Activated CD8-positive, alpha-beta memory T cell treated with anti-CD3 and anti-CD28 coated beads, Interleukin-2, amount 10 ng/mL, durations not matched to agents 7 days and 5 days (primary cell): ENCODE measurements at places on chromosomes 7 and 10. TPM values are rescaled to one million over a fixed set of nuclear protein-coding genes. Genes with fewer than 3 reads are reported as not detected.

- no peak for DNase-seq
- peaks cover 27% of the 10 kb centered on the region for H3K4me1 ChIP-seq
- H3K4me3 ChIP-seq = no peak overlapping the region
- no peaks in the 10 kb centered on the region for H3K27me3 ChIP-seq
- no peak overlapping the region for H3K27ac ChIP-seq
These were observed 19.2 kb downstream of the ZNF107 start for GRCh38 chr7:64685091-64685490.

DNA sequence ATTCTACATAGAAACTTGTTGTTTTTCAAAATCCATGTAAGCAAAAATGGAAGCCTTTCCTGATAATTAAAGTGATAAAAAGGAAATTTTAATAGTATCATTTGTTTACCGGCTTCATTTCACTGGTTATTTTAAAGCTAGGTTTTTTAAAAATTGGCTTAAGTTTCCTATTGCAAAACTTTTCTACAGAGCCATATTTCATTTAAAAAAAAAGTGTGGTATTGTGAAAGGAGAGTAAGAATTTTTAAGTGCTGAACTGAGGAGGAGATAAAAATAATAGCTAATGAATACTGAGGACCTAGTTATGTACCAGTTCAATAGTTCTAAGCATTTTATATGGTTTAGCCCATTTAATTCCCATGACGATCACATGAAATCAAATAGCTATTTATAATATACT lies 172.2 kb upstream of the COL1A2 start:
- H3K4me1 ChIP-seq = no peaks in the 10 kb centered on the region
- H3K27me3 ChIP-seq = no peaks in the 10 kb centered on the region
- no peak overlapping the region for H3K27ac ChIP-seq
- no peak overlapping the region for H3K4me3 ChIP-seq
- DNase-seq = no peak
- no peaks in the 10 kb centered on the region for H3K36me3 ChIP-seq

DNA sequence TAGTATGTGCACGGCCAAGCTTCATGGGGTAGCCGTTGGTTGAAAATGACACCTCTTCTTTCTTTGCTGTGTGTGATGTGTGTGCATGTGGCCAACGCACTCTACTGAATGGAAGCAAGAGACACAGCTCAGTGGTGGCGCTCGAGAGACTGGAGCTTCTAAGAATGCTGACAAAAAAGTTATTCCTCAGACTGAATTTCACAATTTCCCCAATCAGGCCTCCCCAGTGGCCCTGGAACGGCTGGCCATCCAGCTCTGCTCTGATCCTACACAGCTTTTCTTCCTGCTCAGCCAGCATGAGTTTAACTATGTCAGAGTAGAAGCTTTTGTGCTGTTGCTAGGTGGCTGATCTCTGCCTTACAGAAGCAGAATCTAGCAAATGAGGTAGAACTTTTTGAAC lies 186.7 kb upstream of the PLXDC2 start:
- H3K27ac ChIP-seq = no peak overlapping the region
- H3K4me1 ChIP-seq = no peaks in the 10 kb centered on the region
- H3K4me3 ChIP-seq = no peak overlapping the region
- H3K36me3 ChIP-seq = no peaks in the 10 kb centered on the region
- no peak for DNase-seq
- no peaks in the 10 kb centered on the region for H3K27me3 ChIP-seq

DNA sequence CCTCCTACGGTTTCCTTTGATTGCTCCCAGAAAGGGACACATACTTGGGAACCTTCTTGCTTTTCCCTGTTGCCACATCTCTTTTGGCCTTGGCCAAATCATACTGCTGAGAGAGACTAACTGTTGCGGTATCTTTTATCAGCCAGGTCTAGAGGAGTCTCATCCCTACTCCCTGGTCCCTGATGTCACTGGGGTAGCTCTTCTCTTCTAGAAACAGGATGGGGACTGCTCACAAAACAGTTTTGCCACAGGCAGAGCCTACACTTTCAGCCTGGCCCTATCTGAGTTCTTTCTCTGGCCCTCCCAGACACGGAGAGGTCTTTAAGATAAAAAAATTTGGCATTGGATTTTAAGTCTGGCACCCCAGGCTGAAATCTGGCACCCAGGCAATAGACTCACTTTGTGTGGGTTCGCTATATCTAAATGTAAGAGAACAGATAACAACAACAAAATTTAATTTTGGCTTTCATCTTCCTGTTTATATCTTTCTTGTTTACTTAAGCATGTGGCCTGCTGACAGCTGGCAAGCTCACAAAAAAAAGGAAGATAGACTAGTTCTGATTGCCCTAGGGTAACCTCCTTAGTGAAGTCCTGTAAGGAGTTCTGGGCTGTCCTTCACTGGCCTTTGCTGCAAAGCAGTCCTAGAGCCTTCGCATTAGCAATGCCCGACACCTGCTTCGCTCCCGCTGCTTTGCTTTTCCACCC lies 228.3 kb upstream of the NPVF start:
- H3K27ac ChIP-seq = no peak overlapping the region
- H3K27me3 ChIP-seq = peaks cover 15% of the 10 kb centered on the region
- no peak for DNase-seq
- no peaks in the 10 kb centered on the region for H3K4me1 ChIP-seq
- no peak overlapping the region for H3K4me3 ChIP-seq

- H3K36me3 ChIP-seq = no peaks in the 10 kb centered on the region
- no peak overlapping the region for H3K4me3 ChIP-seq
- peak; percentile 72 for DNase-seq
- no peaks in the 10 kb centered on the region for H3K27me3 ChIP-seq
These were observed 11.0 kb upstream of the TRIM8 start for GRCh38 chr10:102633287-102633686.

The GOLGA7B gene
- total RNA-seq = 1.5 TPM

The BMPER gene
- not detected for total RNA-seq

GRCh38 chr7:141533149-141533949 lies 17.9 kb upstream of the AGK start:
- H3K4me3 ChIP-seq = no peak overlapping the region
- peak; percentile 63 for DNase-seq
- H3K27ac ChIP-seq = no peak overlapping the region
- H3K27me3 ChIP-seq = peaks cover 28% of the 10 kb centered on the region
- H3K4me1 ChIP-seq = no peaks in the 10 kb centered on the region

DNA sequence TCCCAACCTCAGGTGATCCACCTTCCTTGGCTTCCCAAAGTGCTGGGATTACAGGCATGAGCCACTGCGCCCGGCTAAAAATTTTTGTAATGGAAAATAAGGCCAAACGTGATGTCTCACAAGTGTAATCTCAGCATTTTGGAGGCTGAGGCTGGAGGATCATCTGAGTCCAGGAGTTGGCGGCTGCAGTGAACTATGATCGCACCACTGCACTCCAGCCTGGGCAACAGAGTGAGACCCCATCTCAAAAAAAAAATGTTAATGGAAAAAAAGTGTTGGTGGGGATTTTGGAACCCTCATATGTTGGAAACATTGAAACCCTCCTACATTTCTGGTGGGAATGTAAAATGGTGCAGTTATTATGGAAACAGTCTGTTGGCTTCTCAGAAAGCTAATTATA lies 2.7 kb upstream of the SRPK2 start:
- H3K4me3 ChIP-seq = no peak overlapping the region
- DNase-seq = no peak
- peaks cover 17% of the 10 kb centered on the region for H3K4me1 ChIP-seq
- H3K27me3 ChIP-seq = no peaks in the 10 kb centered on the region

DNA sequence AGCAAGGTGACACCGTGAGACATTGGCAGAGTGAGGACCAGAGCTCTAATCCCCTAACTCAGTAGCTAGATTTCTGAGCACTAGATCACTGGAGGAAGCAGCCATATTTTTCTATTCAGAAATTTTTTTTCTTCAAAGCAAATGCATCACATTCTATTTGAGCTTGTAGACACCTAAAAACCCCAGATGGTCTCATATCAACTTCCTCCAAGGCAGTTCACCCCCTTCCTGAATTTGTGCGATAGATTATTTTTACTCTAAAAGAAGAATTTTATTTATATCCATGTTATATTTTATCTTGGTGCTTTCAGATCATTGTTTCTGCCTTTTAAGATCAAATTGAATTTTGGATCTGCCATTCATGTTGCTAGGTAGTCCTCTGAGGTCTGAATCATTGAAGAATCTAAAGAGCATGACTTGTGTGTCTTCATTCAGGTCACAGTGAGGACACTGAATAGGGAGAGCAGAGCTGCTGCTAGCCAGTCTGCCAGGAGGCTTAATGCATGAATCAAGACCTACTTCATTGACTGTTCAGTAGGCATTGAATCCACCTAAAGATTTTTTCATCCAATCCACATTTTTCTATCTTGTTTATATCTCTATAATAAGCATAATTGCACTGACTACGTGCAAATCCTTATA lies 92.9 kb upstream of the LRRTM3 start:
- H3K27me3 ChIP-seq = no peaks in the 10 kb centered on the region
- H3K36me3 ChIP-seq = no peaks in the 10 kb centered on the region
- DNase-seq = no peak
- no peak overlapping the region for H3K4me3 ChIP-seq

The ANKRD30A gene
- not detected for total RNA-seq

DNA sequence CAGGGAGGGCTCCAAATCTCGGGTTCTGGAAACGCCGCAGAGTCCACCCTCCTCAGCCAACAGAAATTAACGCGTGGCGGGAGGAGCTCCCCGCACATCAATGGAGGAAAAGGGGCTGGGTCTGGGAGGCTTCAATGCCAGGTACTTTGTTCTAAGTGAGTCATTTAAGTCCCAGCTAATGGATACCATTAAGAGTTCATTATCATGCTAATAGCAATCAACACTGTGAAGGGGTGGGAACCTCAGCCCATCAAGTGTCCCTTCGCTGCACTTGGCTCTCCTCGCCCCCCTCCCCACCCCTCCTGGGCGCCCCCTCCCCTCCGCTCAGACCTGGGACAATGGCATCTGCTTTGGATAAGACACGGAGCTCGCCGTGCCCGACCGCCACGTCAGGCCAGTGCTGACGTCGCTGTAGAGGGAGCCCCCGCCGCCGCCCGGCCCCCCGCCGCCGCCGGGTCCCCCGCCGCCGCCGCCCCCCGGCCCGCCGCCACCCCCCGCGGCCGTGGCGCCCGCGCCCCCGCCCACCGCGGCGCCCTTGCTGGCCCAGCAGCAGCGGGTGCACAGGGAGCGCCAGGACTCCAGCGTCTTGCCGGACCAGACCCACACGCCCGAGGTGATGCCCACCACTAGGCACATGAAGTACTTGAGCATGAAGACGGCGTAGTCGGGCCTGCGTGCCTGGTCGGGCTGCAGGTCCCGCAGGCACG lies 2.9 kb downstream of the FZD8 start:
- no peak overlapping the region for H3K4me3 ChIP-seq
- DNase-seq = no peak
- peaks cover 24% of the 10 kb centered on the region for H3K4me1 ChIP-seq
- no peak overlapping the region for H3K27ac ChIP-seq

DNA sequence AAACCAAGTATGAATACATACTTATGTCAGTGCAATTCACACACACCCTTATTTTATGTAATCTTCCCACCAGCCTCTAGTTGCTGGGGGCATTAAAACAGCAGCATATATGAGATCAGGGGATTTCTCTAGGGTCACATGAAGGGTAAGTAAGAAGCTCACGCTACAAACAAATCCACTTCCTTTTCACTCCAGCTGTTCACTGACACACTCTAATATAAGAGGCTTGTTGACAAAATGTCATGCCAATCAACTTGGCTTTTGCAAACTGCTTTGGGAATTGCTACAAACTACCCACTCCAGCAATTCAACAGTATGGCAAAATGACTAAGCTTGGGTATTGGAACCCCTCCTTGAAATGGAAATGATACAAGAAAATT lies 10.3 kb downstream of the FAM3C start:
- peaks cover 48% of the 10 kb centered on the region for H3K36me3 ChIP-seq
- DNase-seq = no peak
- H3K4me1 ChIP-seq = peaks cover 80% of the 10 kb centered on the region
- H3K27ac ChIP-seq = peak overlapping the region; percentile 28
- H3K4me3 ChIP-seq = no peak overlapping the region

- H3K27me3 ChIP-seq = no peaks in the 10 kb centered on the region
- no peaks in the 10 kb centered on the region for H3K4me1 ChIP-seq
- no peaks in the 10 kb centered on the region for H3K36me3 ChIP-seq
- DNase-seq = no peak
- no peak overlapping the region for H3K27ac ChIP-seq
These were observed 35.5 kb upstream of the TPST1 start for GRCh38 chr7:66169616-66170015.

DNA sequence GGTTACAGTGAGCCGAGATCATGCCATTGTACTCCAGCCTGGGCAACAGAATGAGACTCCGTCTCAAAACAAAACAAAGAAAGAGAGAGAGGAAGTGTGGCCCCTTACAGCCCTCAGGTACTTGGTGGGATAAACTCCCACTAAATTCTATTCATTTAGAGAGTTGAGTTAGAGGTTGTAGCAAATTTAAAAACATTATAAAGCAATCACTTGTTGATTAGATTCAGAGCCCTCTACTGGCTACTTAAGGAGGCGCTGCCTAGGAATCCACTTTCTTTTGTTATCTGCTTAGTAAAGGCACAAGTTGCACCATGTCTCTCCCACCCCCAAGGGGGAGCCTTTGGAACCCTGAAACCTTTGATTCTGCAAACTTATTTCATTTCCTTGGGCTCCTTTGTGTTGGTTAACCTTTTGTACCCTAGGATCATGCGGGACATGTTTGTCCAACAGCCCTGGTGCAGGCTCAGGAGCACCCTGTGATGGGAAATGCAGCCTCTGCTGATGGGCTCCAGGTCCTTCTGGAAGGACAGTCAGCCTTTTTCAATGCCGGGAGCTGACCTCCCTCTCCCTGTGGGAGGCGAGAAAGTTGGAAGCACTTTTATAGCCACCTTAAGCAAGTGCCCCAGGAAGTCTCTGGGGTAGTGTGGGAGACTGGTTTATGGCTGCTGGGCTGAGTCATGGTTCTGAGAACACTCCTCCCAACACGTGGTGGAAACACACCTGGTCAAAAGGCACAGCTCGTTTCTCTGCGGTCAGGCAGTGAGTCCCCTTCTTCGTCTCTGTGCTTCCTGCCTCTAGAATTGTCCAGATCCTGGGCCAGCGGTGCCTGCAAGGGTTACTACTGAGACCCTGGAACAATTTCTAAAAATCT lies 2.3 kb downstream of the HKDC1 start:
- no peaks in the 10 kb centered on the region for H3K27me3 ChIP-seq
- H3K4me1 ChIP-seq = peaks cover 57% of the 10 kb centered on the region
- H3K27ac ChIP-seq = peak overlapping the region; percentile 95
- DNase-seq = peak; percentile 96
- H3K36me3 ChIP-seq = no peaks in the 10 kb centered on the region

- no peaks in the 10 kb centered on the region for H3K27me3 ChIP-seq
- peak; percentile 60 for DNase-seq
- H3K27ac ChIP-seq = no peak overlapping the region
- no peak overlapping the region for H3K4me3 ChIP-seq
- peaks cover 5% of the 10 kb centered on the region for H3K4me1 ChIP-seq
- no peaks in the 10 kb centered on the region for H3K36me3 ChIP-seq
These were observed 102.3 kb downstream of the JAZF1 start for GRCh38 chr7:28078036-28078901.
